Foreskin keratinocyte (primary cell): ENCODE measurements at places on chromosomes 16 and 17.

DNA sequence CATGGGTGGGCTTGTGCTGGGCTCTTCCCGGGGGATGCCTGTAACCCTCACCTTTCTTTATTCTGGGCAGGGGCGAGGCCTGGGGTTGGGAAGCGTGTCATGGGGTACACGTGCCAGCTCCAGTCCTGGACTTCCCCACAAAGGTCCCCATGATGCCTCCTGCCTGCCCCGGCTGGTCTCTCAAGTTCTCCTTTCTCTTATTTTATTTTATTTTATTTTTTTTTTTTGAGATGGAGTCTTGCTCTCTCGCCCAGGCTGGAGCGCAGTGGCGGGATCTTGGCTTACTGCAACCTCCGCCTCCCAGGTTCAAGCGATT is 8.6 kb downstream of the ATP2A3 start:
- no peak for DNase-seq

DNA sequence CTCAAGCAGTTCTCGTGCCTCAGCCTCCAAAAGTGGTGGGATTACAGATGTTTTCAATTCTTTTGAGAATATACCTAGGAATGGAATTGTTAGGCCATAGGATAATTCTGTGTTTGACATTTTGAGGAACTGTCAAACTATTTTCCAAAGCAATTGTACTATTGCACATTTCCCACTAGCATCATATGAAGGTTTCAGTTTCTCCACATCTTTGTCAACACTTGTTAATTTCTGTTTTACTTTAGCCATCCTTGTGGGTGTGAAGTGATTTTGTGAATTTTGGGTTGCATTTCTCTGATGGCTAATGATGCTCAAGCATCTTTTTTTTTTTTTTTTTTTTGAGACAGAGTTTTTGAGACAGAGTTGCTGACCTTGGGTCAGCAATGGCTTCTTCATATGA is 6.2 kb downstream of the NT5M start:
- no peak for DNase-seq

DNA sequence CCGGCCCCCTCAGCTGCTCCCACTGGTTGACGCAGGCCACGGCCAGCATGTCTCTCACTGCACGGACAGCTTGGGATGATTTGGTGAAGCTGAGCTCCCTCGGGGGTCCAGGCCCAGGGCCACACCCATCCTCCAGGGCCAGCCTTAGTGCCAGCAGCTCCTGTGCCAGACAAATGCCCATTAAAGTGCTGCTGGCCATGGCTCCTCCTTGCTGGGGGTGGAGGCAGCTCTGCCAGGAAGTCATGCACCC is 2.5 kb downstream of the TRIM47 start:
- no peak for DNase-seq

- no peak for DNase-seq
Measured at GRCh38 chr17:9902120-9902519, 3.0 kb downstream of the RCVRN start.

GRCh38 chr17:81868674-81869220 is 2.4 kb downstream of the ARHGDIA start:
- DNase-seq: no peak
